SJSA1 (cell line): ENCODE measurements at places on chromosomes 1 and 21.

- no peak overlapping the region for H3K4me3 ChIP-seq
- H3K4me1 ChIP-seq: peaks cover 28% of the 10 kb centered on the region
- H3K27me3 ChIP-seq: no peaks in the 10 kb centered on the region
- DNase-seq: no peak
- H3K36me3 ChIP-seq: peaks cover 30% of the 10 kb centered on the region
- H3K27ac ChIP-seq: peak overlapping the region; percentile 18
Measured at GRCh38 chr1:206588492-206588891, 23.8 kb downstream of the EIF2D start.

GRCh38 chr21:41217671-41218385 lies 49.9 kb downstream of the BACE2 start:
- H3K27ac ChIP-seq: no peak overlapping the region
- no peak for DNase-seq
- no peak overlapping the region for H3K4me3 ChIP-seq
- H3K36me3 ChIP-seq: no peaks in the 10 kb centered on the region
- H3K27me3 ChIP-seq: no peaks in the 10 kb centered on the region; the same call in 1 of the 2 replicates
- no peaks in the 10 kb centered on the region for H3K4me1 ChIP-seq

- no peaks in the 10 kb centered on the region for H3K27me3 ChIP-seq
- no peak overlapping the region for H3K27ac ChIP-seq
- no peak for DNase-seq
- H3K4me3 ChIP-seq: no peak overlapping the region
- H3K4me1 ChIP-seq: no peaks in the 10 kb centered on the region
- no peaks in the 10 kb centered on the region for H3K36me3 ChIP-seq
Measured at GRCh38 chr1:167541003-167541402, 12.6 kb downstream of the CREG1 start.

- H3K36me3 ChIP-seq: peaks cover 89% of the 10 kb centered on the region
- no peak overlapping the region for H3K27ac ChIP-seq
- H3K27me3 ChIP-seq: no peaks in the 10 kb centered on the region
- no peak overlapping the region for H3K4me3 ChIP-seq
Measured at GRCh38 chr21:46120301-46121285, 22.7 kb downstream of the COL6A2 start.

GRCh38 chr1:113786069-113786468 lies 26.2 kb downstream of the RSBN1 start:
- no peaks in the 10 kb centered on the region for H3K27me3 ChIP-seq
- no peak overlapping the region for H3K4me3 ChIP-seq
- H3K36me3 ChIP-seq: 0 out of 2 replicates have a peak, but pooled peaks cover 6% of the 10 kb centered on the region
- H3K4me1 ChIP-seq: no peaks in the 10 kb centered on the region
- H3K27ac ChIP-seq: no peak overlapping the region
